ENCODE measurements at places on chromosomes 2 and 18.
A peak's percentile ranks its signal among the peaks of the same experiment; 100 is the strongest.

GRCh38 chr2:41482659-41483058, 565.2 kb upstream of the PKDCC start:
- DNase-seq, result no peak

GRCh38 chr18:26473672-26474071, 74.7 kb downstream of the KCTD1 start:
- peak; percentile 41 for DNase-seq

GRCh38 chr18:53798516-53798915, 426.0 kb downstream of the MBD2 start:
- no peak for DNase-seq

GRCh38 chr2:119257198-119257597, 33.6 kb downstream of the STEAP3 start:
- DNase-seq, result no peak

DNA sequence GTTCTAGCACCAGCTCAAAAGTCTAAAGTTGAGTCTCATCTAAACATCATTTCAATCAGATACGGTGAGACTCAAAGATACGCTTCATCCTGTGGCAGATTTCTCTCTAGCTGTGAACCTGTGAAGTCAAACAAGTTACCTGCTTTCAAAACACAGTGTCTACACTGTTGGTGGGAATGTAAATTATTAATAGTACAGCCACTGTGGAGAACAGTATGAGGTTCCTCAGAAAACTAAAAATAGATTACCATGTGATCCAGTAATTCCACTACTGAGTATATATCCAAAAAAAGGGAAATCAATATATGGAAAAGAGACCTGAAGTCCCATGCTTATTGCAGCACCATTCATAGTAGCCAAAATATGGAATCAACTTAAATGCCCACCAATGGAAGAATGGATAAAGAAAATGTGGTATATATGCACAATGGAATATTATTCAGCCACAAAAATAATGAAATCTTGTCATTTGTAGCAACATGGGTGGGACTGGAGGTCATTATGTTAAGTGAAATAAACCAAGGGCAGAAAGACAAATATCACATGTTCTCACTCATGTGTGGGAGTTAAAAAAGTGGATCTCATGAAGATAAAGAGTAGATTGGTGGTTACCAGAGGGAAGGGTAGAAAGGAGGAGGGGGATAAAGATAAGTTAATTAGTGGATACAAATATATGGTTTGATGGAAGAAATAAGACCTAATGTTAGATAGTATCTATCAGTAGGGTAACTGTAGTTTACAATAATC, 11.7 kb downstream of the UBR3 start:
- DNase-seq, result no peak

DNA sequence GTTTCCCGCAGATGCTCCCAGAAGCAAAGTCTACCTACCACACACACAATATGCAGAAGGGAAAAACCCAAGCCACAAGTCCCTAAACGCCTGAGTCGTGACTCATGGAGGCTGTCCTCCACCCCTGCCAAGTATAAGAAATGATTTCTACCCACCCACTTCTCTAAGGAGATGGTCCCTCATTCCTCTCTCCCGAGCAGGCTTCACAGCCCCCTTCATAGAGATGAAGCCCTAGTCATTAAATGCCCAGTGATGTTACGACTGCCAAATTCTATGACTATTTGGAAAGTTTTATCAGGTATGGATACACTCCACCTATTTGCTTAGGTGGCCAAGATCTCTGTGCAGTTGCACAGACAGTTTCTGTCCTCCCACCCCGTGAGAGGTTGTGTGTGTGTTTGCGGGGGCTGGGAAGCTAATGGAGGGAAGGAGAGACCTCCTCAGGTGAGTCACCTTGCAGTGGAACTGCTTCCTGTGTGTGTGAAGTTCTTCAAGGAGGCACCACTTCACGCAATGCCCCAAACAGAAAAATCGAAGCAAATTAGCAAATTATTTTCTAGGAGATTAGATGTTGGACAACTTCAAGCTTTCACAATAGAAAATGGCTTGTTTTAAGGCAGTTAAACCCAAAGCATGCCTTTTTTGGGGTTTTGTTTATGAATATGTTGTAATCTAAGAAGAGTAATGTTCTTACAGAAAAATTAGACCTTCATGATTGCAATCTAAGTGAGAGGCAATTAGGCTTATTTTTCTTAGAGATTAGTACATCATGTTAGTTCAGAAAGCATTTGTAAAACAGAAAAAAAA, 175.2 kb downstream of the TGIF1 start:
- peak; percentile 75 for DNase-seq
